Progenitor cell of endocrine pancreas (in vitro differentiated cells): ENCODE measurements at places on chromosomes 4 and X.

DNA sequence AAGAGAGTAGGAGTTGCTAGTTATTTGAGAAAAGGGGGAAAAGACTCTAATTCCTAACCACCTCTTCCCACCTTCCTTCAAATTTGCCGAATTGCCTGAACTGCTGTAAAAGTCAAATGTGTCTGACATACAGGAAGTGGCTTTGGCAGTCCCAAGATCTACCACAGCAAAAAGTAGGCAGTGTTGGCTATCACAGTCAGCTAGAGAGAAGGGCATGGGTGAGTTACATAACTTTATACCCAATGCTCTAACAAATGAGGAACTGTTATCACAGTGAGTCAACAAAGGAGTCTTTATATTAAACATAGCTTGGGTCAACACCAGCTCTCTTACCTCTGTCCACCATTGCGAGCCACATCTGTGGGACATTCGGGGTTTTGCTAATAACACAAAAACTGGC, 2.4 kb upstream of the MBNL3 start:
- no peak for DNase-seq

- DNase-seq, result no peak
These were observed 74.6 kb downstream of the PABPC4L start for GRCh38 chr4:134126955-134127354.

- no peak for DNase-seq
These were observed 64.3 kb upstream of the EMCN start for GRCh38 chr4:100582146-100582545.

DNA sequence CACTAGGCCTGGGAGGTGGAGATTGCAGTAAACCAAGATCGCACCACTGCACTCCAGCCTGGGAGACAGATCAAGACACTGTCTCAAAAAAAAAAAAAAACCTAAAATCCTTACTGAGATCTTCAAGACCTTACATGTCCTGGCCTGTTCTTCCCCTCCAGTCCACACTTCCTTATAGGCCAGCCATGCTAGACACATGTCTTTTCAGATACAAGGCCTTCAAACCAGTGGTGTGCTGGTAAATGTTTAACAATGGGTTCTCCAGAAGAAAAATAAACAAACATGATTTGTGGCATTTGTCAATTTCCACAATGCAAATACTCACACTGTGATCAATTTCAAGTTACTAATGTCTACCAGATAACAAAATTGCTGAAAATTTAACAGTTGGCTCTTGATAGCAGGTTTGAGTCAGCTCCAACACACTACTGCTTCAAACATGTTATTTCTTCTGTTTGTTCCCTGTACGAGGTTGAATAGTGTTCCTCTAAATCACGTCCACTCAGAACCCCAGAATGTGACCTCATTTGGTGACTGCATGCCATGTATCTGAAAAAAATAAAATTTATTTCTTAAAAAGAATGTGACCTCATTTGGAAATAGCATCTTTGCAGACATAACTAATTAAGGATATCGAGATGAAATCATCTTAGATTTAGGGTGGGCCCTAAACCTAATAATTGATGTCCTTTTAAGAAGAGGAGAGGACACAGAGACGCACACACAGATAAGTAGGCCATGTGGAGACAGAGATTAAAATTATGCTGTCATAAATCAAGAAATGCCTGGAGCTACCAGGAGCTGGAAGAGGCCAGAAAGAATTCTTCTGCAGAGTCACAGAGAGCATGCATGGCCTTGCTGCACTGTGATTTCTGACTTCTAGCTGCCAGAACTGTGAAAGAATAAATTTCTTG, 144.4 kb downstream of the ZNF674 start:
- no peak for DNase-seq

DNA sequence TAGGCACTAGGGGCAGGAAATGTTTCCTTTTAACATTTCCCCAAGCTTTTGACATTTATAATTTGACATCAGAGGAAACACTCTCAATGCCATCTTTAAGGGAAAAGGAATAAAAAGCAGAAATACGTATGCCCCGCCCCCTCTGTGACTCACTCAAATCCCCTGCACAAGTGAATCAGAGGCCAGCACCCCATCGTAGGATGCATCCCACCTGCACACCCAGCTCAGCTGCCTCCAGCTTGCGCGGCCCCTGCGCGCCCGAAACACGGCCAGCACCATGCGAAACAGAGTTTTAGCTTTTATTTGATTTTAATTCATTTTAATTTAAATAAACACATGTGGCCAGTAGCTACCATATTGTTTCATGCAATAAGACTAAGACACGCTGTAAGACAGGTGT, 29.5 kb downstream of the ABLIM2 start:
- DNase-seq, result no peak

GRCh38 chr4:33369446-33369845, 2649.3 kb downstream of the PCDH7 start:
- DNase-seq, result no peak

DNA sequence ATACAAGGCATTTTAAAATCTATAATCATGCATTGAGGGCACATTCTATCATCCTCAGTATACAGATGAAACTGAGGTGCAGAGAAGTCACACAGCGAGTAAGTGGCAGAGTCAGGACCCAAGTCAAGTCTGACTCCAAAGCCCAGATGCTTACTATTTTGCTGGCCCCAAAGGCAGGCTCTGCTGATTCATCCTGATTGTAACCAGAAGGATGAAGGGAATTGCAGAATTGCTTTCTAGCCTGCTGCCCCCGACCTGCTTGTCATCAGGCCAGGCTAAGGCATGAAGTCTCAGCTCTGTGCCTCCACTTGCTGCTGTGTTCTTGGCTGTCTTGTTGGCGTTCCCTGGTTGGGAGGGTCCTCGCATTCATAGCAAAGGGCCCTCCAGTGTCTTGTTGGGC, 62.7 kb downstream of the SLC9A6 start:
- DNase-seq, result no peak

DNA sequence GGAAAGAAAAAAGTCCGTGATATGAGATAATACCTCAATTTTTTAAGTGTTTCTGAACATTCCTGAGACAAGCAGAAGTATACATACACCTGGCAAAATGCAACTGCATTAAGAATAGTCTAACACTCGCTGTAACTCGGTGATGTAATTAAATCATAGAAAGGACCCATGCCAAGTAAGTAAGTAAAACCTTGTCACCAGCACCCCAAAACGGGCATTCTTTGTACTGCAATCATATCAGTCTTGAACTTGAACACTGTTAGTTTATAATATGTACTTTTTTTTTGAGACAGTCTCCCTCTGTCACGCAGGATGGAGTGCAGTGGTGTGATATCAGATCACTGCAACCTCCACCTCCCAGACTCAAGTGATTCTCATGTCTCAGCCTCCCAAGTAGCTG, 47.4 kb downstream of the SMIM14 start:
- DNase-seq, result no peak

GRCh38 chrX:133569217-133569616, 153.9 kb upstream of the GPC4 start:
- DNase-seq, result no peak

- no peak for DNase-seq
These were observed 192.7 kb upstream of the NUDT6 start for GRCh38 chr4:123114915-123115756.

GRCh38 chr4:41044165-41044564, 170.2 kb downstream of the APBB2 start:
- DNase-seq, result no peak

GRCh38 chr4:170589597-170590191, 499.9 kb upstream of the AADAT start:
- no peak for DNase-seq

DNA sequence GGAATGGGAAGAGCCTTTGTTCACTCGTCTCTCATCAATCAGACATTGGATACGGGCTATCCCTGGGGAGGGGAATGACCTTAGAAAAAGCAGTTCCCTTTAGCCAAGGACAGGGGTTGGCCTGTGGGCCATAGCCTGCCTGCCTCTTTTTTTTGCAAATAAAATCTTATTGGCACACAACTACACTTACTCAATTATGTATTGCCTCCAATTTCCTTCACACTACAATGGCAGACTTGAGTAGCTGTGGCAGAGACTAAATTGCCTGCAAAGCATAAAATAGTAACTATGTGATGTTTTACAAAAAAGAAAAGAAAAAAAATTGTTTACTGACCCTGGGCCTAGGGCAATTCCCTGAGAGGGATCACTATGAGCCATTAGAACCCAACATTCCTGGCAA, 23.4 kb downstream of the PPP1R2C start:
- DNase-seq, result no peak

GRCh38 chr4:76720121-76720520, 177.8 kb downstream of the SOWAHB start:
- no peak for DNase-seq

GRCh38 chrX:123968383-123969050, 7.0 kb downstream of the STAG2 start:
- DNase-seq, result no peak

GRCh38 chr4:132063829-132064228, 1085.3 kb upstream of the PCDH10 start:
- no peak for DNase-seq

DNA sequence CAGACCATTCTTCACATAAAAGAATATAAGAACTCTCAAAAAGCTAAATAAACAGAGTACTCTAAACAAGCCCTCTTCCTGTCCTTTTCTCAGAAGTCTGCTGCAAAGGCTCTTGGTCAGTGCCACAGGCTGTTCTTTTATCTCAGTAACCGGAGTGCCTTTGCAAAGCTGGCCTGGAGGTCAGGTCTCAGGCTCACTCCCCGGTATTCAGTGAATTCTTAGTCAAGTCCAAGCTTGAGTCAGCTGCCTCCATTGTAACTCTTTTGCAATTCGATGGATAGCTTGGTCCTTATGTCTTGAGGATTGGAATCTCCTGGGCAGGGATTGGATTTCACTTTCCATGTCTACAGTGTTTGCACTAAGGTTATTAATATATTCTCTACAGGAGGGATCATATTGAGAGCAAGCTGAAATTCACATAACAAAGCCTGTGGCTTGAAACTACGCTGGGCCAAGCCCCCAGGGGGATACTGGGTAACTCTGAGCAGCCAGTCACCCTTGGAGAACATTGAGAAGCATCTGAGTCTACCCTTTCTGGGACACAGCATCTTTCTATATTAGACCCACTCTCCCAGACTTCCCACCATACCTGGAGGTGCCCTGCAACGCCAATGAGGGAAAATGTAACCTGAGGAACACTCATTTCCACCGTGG, 10.0 kb upstream of the HS6ST2 start:
- no peak for DNase-seq
